ENCODE measurements at places on chromosomes 2 and 18. TPM values are rescaled to one million over a fixed set of nuclear protein-coding genes. Genes with fewer than 3 reads are reported as not detected.
A peak's percentile ranks its signal among the peaks of the same experiment; 100 is the strongest.

Gene TSGA10
- total RNA-seq = 9.2 TPM

Gene MYL1
- total RNA-seq = not detected

DNA sequence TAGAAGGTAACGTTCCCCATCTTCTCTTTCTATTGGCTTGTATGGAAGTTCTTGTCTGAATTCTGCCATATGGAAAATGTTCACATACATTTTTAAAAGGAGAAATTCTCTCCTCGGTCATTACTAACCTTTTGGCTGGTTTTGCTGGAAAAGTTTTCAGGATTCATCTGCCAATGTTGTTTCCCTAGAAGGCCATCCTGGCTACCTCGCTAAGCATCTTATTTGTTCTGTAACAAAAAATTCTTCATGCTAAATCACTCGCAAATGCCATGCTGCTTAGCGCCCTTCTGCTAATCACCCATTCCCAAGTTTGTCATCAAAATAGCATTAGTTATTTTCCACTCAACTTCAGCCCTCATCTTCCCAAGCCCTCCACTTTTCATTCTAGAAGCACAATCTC lies 262.0 kb downstream of the SLC8A1 start:
- H3K27ac ChIP-seq = no peak overlapping the region
- DNase-seq = no peak
- H3K27me3 ChIP-seq = no peaks in the 10 kb centered on the region
- H3K4me3 ChIP-seq = no peak overlapping the region
- no peaks in the 10 kb centered on the region for H3K36me3 ChIP-seq
- no peaks in the 10 kb centered on the region for H3K4me1 ChIP-seq

- H3K27me3 ChIP-seq = peaks cover 6% of the 10 kb centered on the region
- H3K4me3 ChIP-seq = no peak overlapping the region
- no peak overlapping the region for H3K27ac ChIP-seq
- no peaks in the 10 kb centered on the region for H3K4me1 ChIP-seq
Measured at GRCh38 chr2:172745636-172746035, 10.0 kb downstream of the RAPGEF4 start.

- DNase-seq = no peak
- no peaks in the 10 kb centered on the region for H3K4me1 ChIP-seq
- H3K4me3 ChIP-seq = no peak overlapping the region
- no peaks in the 10 kb centered on the region for H3K36me3 ChIP-seq
- no peak overlapping the region for H3K27ac ChIP-seq
Measured at GRCh38 chr2:60486067-60486466, 67.4 kb downstream of the BCL11A start.

- no peak overlapping the region for H3K27ac ChIP-seq
- peak overlapping the region; percentile 2 for H3K4me3 ChIP-seq
- DNase-seq = no peak
- no peaks in the 10 kb centered on the region for H3K36me3 ChIP-seq
Measured at GRCh38 chr18:5894611-5895298, 567 bp downstream of the TMEM200C start.

Data from activated CD8-positive, alpha-beta T cell treated with anti-CD3 and anti-CD28 coated beads for 36 hours (primary cell).